Fibroblast of upper back skin (primary cell): ENCODE measurements at places on chromosomes 4 and X.

DNA sequence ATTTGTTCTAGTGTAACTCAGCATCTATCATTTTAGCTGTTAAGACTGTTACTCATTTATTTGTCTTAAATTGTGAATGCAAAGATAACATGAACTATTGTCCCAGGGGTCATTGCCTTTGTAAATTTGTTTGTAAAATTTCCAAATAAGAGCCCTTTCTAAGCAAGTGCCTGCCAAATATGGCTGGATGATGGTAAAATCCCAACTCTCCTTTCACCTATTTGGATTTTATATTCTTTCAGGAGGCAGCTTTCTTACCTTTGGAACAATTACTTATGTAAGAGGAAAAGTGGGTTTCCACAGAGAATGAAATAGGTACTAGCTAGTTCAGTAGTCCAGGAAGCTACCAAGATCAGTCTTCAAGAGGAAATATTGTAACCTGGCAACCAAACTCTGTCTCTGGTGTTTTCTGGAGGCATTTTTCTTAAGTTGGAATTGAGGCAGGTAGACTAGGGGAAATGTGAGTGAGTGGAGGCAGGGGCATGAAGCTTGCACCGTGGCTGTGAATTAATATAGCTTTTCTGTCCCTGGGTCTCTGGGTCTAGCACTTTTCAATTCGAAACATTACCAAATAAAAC lies 363.0 kb upstream of the ZCCHC13 start:
- no peak for DNase-seq

DNA sequence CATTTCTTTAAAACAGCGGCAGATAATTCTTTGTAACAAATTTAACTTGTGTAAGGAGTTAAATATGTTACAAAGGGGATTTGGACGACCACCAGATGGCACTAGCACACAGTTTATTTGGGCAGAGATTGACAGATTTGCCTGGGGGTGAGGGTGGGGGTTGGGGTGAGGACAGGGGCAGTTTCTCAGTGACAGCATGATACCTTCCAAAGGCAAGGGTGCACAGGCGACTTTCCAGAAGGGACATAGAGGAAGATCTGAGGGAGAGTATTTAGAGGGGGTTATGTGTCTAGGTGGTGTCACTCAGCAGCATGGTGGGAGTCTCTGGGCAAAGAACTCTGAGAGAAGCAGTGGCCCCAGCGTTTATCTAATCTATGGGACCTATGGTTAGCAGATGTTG lies 9.6 kb upstream of the TMA16 start:
- DNase-seq, result peak; percentile 51

GRCh38 chrX:100600758-100601157 lies 16.0 kb downstream of the TNMD start:
- no peak for DNase-seq

GRCh38 chr4:85543832-85544231 lies 68.9 kb downstream of the ARHGAP24 start:
- peak; percentile 70 for DNase-seq

DNA sequence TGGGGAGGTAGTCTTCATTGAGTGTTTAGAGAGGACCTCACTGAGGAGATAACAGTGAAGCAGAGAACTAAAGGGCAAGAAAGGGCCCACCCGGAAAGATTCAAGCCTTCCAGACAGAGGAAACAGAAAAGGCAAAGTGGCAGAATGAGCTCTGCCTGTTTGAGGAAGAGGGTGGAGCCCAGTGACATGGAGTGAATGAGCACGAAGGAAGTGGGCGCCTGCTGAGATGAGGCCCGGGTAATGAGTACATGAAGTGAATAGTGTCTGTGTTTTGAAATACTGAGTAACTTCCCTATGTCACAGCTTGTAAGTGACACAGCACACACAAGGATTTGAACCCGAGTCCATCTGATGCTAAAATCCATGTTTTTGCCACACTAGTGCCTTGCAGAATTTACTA lies 32.5 kb upstream of the TLR2 start:
- DNase-seq, result no peak

DNA sequence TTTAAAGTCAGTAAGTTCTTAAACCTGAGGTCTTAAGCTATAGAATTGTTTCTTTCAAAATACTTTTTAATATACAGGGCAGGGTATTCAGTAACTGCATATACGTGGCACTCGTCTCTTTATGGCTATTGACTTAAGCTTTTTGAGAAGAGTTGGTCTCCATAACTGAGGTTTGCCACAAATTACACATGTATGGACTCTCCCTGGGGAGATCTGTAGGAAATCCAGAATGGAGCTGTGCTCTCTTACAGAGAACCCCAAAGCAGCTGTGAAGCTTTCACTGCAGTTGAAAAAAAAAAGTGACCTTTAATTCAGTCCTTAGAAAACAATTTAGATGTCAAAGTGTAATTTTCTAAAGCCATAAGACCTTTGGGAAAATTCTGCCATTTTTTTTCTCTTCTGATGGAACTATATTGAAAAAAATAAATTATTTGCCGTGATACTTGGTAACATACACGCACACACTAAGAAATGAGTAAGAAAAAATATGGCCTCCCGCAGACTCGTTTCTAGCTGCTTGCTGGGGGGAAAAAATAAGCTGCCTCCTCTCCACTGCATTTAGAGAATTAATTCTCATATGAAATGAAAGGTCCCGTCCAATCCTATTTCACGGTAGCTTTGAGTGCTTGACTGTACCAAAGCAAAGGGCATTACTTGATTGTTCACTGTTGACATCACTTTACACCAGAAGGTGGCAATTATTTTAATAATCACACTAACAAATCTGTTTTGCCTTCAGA lies 159.4 kb upstream of the TENM3 start:
- peak; percentile 49 for DNase-seq

DNA sequence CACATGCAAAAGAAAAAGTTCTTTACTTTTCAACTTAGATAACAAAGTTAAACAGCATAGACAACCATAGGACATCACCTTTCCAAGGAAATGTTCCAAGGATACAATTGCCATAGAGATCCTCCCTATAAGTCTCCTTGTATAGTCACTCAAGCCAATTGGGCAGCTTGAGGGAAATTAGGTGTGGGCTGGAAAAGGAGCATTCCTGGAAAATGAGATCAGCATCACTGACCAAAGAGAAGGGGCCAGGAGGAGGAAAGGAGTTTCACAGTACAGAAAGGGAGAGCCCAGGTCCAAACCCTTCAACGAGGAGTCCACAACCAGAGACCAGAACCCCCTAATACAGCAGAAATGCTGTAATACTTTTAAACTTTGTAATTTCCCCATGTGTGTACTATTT lies 91.5 kb upstream of the PPARGC1A start:
- peak; percentile 24 for DNase-seq

- DNase-seq, result peak; percentile 83
These were observed 746.3 kb upstream of the FAM241A start for GRCh38 chr4:111398906-111399330.
